ENCODE measurements at places on chromosomes 3 and 15. TPM values are rescaled to one million over a fixed set of nuclear protein-coding genes. Genes with fewer than 3 reads are reported as not detected.
A peak's percentile ranks its signal among the peaks of the same experiment; 100 is the strongest.

GRCh38 chr15:52787123-52787503 lies 3.0 kb downstream of the ONECUT1 start:
- DNase-seq, result no peak

DNA sequence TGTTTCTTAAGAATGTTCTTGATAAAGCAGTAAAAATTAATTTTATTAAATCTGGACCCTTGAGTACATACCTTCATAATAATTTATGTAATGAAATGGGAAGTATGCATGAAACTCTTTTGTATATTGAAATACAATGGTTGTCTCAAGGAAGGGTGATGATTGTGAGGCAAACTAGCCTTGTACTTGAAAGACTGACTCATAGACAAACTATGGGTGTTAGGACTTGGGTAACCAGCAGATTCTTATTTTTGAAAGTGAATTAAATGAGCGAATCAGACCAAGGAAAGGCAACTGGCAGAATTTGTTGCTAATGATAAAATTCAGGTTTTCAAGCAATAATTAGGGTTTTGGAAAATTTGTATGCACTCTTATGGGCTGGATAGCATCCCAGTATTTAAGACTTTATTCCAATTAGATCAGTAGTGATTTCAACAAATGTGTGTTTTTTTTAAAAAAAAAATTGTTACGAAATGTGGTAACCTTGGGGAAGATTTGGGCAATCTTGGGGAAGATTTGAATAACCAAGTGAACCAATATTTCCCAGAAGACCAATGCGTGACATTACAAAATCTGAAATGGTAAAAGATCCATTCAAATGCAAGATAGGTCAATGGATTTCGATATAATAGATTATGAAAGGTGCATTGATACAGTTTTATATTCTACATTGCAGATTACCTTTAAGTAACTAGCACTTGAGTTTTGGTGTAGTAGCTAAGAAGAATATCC lies 42.0 kb downstream of the ATP2C1 start:
- no peak for DNase-seq

GRCh38 chr15:45166834-45167630 lies 20.7 kb downstream of the SHF start:
- peak; percentile 86 for DNase-seq

- no peak for DNase-seq
These were observed 503.9 kb downstream of the MAGI1 start for GRCh38 chr3:65534805-65535204.

DNA sequence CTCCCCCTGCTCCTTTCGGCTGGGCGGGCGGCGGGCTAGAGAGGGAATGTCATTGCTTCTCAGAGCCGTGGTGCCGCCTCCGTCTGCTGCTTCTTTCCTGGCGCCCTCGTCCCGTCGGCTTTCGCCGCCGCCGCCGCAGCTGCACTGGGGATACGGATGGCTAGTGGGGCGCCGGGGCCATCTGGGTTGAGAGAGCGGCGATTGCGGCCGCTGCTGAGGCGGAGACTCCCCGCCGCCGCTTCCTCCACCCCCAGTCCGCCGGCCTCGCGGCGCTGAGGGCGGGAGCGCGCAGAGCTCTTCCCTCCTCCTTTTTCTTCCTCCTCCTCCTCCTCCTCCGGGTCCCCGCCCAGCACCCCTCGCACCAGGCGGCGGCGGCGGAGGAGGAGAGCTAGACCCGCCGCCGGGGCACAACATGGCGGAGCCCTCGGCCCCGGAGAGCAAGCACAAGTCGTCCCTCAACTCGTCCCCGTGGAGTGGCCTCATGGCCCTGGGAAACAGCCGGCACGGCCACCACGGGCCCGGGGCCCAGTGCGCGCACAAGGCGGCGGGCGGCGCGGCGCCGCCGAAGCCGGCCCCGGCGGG lies at the start of gene STT3B:
TSS of gene STT3B (plus strand) at position 339 of the 582 bp plus-strand sequence. CDS start at position 413, 74 bp downstream.
- DNase-seq, result peak; percentile 85

DNA sequence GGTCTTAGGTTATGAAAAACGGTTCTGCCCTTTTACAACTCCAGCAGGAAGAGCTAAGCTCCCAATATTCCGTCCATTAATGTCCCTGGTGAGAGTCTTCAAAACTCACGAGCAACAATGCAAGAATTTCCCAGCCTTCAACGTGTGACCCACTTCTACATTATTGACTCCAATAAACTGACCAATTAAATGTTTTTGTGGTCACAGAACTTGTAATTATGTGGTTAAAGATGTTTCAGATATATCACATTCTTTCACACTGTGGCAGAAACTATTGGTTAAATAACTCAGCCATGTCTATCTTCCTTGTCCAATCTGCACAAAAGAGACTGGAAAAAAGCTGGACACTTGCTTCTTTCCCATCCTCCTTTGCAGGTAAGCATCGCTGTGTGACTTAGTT lies 286.6 kb upstream of the ADAMTS9 start:
- DNase-seq, result no peak

GRCh38 chr3:71005702-71006321 lies 577.7 kb downstream of the FOXP1 start:
- DNase-seq, result no peak

DNA sequence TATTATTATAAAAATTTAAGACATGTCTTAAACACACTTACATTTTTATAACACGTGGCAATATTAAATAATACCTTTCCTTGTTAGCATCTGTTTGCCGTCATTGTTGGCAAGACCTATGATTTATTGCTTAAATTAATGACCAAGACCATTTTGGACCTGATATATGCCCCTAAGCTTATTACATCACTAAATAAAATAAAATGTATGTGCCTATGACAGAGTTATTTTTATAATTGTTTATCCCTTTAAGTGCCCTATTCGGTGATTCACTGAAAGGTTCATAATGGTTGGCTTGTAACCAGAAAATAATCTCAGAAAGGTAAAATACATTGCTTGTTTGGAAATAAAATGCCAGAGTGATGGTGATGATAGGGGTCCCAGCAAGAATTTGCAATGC lies 17.5 kb downstream of the CDIN1 start:
- no peak for DNase-seq

DNA sequence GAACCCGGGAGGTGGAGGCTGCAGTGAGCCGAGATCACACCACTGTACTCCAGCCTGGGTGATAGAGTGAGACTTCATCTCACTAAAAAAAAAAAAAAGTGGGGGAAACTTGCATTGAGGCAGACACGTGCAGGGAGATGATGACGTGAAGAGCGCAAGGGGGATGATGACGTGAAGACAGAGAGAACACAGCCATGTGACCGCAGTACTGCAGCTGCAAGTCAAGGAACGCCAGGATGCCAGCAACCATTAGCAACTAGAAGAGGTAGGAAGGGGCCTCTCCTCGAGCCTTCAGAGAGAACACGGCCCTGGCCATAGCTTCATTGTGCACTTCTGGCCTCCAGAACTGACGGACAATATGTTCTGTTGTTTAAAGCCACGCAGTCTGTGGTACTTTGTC lies 28.3 kb downstream of the RFT1 start:
- no peak for DNase-seq

- DNase-seq, result no peak
These were observed 41.9 kb downstream of the GPD1L start for GRCh38 chr3:32148351-32148750.

DNA sequence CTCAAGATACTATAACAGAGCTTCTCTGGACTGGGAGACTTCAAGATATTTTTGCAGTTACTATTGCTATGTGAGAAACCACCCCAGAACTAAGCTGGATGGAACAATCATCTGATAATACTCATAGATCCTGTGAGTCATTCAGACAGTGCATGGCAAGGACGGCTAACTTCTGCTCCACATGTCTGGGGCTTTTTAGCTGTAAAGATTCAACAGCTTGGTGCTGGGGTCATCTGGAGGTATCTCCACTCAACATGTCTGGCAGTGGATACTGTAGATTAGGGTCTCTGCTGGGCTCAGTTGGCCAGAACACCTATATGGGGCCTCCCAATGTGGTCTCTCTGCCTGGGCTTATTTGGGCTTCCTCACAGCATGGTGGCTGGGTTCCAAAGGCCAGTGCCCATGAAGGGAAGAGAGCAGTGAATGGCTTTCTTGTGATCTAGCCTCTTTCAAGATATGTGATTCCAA lies 117.3 kb upstream of the SLC7A14 start:
- no peak for DNase-seq

GRCh38 chr3:24165603-24165982 lies 220.5 kb downstream of the NR1D2 start:
- no peak for DNase-seq

DNA sequence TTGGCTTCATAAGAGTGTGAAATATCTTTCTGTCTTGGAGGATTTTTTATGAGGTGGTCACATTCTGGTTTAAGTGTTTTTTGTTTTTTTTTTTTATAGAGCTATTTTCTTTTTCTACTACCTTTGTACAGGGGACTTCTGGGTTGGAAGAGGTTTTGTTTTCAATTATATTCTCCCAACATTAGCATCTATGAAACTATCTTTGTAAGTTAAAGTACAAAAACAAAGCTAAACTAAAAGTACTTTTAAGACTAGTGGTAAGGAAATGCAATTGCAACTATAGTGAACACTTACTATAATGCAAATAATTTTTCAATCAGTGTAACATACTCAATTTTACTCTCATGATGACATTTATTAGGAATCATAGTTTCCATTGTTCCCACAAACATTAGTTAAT lies 688.2 kb downstream of the SI start:
- DNase-seq, result no peak

DNA sequence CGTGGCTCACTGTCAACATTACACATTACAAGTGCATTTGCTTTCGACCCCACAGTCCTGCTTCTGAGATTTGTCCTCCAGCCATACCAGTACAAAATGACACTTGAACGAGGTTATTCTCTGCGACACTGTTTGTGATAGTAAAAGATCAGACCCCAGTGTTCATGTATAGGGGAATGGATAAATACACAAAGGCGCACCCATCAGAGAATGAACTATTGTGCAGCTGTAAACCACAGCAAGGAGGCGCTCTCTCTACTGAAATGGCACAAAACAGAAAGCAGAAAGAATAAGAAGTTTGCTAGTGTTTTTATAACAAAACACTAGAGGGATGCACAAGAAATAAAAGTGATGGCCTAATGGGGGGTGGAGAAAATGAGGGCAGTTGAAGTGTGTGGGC lies 4.9 kb upstream of the CHSY1 start:
- no peak for DNase-seq

DNA sequence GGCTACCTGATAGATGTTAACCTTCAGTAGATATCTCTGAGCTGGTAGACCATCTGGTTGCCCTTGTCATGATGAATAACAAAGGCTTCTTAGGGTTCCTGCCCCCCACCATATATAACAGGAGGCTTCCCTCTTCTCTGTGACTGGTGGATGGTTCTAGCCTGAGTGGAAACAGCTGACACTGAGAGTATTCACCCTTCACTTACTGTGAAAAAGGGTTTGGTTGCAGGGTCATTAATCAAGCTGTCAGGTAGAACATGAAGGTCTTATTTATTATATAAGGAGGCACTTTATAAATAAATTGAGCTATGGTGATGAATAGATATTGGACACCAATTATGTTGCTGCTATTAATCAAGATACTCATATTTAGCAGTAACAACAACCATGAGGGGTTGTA lies 58.6 kb downstream of the CACNA2D3 start:
- no peak for DNase-seq

GRCh38 chr3:84877092-84877491 lies 81.7 kb upstream of the CADM2 start:
- DNase-seq, result no peak

- peak; percentile 19 for DNase-seq
These were observed 145.4 kb upstream of the PROK2 start for GRCh38 chr3:71930056-71930991.

MTHFS gene
- polyA plus RNA-seq, result 72.6 TPM

ZNF197 gene
- 5.7 TPM for polyA plus RNA-seq

CFAP100 gene
- 0.53 TPM for polyA plus RNA-seq

CPLX3 gene
- not detected for polyA plus RNA-seq

IMPG2 gene
- polyA plus RNA-seq, result not detected

MUC13 gene
- polyA plus RNA-seq, result 1,389 TPM
